Heart right ventricle (tissue), 16 donors: ENCODE measurements at places on chromosomes 5 and 9. TPM values are rescaled to one million over a fixed set of nuclear protein-coding genes. Genes with fewer than 3 reads are reported as not detected.

DNA sequence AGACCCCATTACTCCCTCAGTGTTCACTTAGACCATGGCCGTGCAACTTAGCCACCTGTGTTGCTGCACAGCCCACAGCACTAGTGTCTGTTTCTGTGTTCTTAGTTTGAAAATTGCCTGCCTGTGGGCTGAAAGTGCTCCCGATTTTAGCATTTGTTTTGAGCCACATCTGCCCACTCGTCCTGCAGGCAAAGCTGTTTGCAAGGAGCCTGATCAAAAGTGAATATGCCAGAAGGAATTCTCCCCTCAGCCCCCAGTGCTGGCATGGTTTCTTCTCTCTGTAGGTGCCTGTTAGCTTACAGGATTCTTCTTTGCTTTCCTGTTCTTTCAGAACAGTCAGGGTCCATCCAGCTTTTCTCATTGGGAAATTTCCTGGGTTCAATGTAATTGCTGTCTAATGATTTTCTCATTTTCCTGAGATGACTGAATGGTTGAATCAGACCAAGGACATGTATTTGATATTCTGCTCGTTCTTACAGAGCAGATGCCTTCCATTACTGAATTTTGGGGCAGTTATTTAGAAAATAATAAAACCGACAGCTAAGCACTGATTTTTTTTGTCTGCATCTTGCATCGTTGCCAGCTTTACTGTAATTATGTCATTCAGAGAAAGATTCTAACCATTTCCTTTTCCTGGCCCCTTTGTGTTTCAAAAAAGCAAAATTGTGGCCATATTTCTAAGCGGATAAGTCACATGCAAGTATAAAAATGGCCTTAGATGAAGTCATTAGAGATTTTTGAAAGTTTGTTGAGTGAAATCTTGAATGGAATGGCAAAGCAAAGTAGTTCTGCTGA is 111.1 kb upstream of the CKMT2 start:
- no peak for DNase-seq

DNA sequence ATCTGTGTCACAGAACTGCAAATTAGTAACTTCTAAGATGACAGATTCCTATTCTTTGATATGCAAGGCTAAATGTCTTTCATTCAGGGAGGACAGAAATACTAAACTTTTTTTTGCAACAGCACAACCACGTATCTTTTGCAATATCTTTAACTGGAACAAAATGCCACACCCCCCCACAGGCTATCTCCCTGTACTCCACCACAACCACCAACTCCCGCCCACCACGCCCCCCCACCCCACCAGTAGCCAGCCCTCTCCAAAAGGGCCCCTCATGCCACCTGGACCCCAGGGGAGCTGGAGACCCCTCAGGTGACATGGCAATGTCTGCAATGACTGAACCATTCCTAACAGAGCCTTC is 131.8 kb downstream of the ROR2 start:
- DNase-seq, result no peak

- DNase-seq, result no peak
Measured at GRCh38 chr5:94855543-94855942, 237.1 kb downstream of the SLF1 start.

DNA sequence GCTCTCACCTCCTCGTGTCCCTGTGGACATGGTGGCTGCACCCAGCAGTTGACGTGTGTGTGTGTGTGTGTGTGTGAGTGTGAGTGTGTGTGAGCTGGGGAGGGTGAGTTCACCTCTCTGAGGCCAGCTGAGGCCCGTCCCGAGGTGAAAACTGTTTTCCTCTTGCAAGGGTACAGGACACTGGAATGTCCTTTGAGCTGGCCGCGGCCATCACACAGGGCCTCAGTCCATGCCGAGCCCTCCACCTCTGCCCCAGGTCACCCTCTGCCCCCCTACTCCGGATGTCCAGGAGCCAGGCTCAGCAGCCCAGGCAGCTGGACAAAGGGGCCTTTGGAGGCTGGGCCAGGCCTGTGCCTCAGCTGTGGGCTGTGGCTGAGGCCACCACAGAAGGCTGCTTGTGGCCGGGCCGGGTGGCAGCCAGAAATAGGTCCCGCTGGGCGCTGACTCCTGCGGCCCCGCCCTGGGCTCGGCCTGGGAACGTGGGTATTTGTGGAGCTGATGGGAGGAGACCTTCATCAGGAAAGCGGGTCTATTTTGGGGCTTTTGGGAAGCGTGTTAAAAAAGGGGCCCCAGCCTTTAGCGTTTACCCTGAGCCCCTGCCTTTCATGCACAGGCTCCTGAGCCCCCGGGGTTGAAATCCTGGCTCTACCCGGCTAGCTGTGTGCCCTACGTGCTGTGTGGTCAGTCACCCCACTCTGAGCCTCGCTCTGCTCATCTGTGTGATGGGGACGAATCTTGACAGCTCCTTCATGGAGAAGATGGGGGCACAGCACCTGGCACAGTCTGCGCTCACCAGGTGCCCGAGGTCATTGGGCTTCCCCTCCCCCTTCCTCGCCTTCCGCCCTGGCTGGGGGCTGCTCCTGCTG is 75.1 kb upstream of the IER5L start:
- peak; percentile 40 for DNase-seq

DNA sequence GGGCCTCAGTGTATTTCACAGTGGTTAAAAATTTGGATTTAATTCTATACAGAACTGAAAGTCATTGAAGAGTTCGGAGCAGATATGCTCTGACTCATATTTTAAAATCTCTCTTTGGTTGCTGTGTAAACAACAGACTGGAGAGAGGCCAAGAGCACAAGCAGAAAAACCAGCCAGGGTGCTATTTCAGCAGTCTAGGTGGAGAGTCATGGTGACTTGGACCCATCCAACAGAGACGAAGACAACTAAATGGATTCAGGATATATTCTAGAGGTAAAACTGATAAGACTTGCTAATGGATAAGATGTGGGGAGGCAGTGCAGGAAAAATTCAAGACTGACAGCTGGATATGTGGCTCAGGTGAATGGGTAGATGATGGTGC is 168.9 kb downstream of the MAPKAP1 start:
- no peak for DNase-seq

- DNase-seq, result no peak
Measured at GRCh38 chr5:133821311-133821741, 147.1 kb downstream of the C5orf15 start.

DNA sequence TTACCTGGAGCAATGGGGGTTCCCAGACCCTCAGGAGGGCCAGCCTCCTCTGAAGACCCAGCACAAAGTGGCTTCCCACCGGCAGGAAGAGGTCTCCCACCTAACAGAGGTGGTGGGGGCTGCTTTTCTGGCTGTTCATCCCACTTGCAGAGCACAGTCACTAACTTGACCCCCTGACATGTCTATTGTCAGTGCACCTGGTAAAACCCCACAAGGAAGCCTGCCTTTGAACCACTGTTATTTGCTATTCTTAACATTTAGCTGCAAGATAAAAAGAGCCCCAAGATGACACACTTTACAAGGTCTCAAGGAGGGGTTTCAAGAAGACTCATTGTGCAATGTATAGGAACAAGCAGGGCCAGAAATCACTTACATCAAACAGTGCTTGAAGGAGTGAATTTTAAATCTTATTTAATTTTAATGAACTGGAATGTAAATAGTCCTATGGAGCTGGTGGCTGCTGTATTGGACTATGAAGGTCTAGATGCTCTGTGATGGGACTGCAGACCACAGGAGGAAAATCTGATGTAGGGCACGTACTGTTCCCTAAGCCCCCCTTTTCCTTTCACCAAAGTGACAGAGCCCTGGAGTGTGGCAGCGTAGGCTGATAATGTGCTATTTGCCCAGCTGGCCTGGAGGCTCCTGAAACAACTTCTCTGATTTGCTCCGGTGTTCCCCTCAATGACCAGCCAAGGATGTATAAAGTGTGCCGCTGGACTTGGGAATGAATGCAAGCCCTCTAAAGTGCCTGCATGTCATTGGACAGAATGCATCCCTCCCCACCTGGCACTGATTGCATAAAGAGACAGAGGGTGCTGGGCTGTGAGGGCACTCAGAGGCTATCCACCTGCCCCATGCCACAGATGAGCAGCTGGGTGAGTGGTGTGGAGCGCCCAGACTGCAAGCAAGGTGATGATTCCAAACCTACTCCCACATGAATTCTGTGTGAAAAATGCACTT is 80.2 kb downstream of the PTPN3 start:
- DNase-seq, result no peak

DNA sequence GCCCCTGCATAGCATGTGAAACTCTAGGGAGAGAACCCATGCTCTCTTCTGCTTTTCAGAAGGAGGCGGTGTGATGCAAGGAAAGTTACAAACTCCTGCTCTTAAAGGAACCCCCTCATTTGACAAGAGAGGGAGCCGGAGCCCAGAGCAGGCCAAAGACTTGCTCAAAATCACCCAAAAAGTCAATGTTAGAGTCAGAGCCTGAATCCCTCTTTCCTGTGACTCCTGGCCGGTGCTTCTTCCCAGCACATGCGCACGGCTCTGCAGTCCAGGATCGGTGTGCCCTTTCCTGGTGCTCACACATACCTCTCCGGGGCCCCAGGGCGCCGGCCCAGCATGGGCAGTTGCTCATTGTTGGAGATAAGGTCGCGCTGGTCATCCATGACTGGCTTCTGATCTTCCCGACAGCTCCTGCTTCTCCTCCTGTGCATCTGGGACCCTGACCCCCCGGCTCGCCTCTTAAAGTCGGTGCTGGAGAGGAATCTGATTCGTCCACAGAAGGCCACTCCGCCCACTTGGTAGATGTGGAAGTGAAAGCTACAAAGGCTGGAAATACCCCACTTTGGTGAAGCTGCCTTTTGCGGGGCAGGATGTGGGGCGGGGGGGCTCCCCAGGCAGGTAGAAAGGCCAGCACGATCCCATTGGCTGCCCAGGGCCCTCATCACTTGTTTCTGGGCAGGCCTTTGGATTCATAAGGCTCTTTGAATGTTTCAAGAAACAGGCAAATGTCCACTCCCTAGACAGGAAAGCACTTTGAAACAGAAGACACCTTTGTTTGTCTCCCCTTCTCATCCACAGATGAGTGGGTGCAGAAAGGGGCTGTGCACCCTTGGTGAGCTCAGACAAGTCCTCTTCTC is at the start of gene CD74:
CD74 (minus strand) TSS at position 592 of the 857 bp plus-strand sequence; CDS start at position 431, 161 bp downstream.
- peak; percentile 71 for DNase-seq

DNA sequence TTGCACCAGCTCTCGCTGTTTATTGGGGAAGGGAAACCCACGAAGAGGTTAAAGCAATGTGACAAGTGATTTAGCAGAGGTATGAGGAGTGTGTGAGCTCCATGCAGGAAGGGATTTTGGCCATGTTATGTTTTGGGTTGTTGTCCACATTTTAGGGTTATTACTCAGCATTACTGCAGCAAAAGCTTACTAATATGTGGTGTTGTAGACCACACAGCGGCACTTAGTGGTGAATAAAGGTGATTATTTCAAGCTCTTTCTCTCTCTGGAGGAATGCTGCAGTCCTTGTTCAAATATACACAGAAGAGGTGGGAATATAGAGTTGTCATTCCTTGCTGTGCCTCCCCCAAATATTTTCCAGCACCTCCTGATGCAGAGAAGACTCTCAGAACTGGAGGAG is 29.7 kb upstream of the AKNA start:
- no peak for DNase-seq

GRCh38 chr5:138760448-138761110 is 7.4 kb downstream of the CTNNA1 start:
- no peak for DNase-seq

- DNase-seq, result peak; percentile 30
Measured at GRCh38 chr5:79236362-79236969, 535 bp downstream of the JMY start.

DNA sequence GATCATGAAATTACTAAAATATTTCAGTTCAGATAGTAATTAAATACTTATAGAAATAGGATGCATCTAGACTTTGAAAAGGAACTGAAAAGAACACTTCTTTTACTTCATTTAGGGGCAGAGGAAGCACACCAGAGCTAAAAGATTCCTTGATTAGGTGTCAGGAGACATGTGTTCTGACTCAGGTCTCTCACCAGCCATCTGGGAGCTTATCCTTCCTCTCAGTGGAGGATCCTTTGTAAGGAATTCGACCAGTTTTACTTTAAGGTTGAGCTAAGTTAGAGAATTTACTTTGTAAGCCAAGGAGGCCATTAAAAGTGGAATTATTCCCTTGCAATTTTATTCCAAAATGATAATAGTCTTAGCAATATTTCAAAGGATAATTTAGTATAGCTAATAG is 16.7 kb downstream of the VCAN start:
- no peak for DNase-seq

DNA sequence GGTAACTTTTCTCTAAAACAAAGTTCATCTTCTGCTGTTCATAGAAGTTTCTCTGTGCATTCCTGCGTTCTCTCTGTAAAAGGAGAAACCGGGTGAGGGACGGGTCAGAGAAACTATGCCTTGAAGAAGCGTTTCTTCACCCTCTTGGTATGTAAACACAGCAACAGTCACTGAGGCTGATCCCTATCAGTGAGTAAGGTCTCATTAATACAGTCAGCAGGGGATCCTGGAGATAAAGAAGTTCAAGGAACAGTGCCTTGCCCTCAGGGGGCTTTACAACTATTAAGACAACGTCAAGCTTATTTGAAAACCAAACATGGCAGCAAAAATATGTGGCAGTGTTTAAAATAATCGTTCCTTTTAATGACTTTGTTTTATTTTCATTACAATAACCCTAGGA is 202.9 kb upstream of the IL12B start:
- no peak for DNase-seq

- no peak for DNase-seq
Measured at GRCh38 chr9:86907346-86907745, 40.0 kb downstream of the GAS1 start.

- no peak for DNase-seq
Measured at GRCh38 chr5:135444881-135445280, 2.3 kb downstream of the DCANP1 start.

DNA sequence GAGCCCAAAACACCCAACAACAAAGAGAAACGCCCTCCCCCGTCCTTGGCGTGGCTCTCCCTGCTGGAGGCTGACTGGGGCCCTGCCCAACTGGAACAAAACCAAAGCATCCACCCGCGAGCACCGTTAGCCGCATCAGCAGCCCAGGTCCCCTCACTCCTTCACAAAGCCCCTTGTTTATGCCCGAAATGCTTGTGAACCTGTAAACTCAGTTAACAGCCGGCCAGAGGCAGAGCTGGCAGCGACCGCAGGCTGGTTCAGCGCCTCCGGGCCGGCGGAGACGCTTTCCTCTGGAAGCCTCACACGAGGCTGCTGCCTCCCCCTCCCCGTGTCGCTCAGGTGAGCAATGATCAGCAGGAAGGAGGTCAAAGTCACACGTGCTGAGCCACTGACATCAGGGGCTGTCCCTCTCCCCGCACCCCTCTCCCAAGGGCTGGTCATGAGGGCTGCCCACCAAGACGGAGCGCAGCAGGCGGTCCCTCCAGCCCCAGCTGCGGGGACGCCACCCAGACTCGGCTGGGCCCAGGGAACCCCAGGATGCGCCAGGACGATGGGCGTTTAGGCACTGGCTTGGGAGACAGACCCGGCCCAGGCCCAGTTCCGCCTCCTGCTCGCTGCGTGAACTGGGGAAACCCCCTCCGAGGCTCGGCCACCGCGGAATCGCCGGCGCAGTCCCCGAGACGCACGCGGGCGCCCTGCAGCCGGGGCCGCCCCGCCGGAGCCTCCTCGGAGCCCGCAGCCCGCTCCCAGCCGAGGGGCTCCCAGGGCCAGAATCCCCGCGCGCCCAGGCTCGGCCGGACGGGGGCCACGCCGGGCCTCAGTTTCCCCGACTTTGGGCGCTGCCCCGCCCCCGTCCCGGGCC is 563 bp downstream of the SNAPC4 start:
- DNase-seq, result no peak

- DNase-seq, result no peak
Measured at GRCh38 chr5:13378091-13378490, 566.4 kb downstream of the DNAH5 start.

Gene B4GALT1
- polyA plus RNA-seq, result 29.0 TPM

Gene BAAT
- polyA plus RNA-seq, result 0.15 TPM

Gene FOXI1
- polyA plus RNA-seq, result not detected

Gene ADRB2
- 2.3 TPM for polyA plus RNA-seq
